ENCODE measurements at places on chromosomes 11 and 22.

GRCh38 chr22:27541836-27542235 is 259.7 kb downstream of the MN1 start:
- DNase-seq: no peak

- DNase-seq: no peak
Measured at GRCh38 chr11:94106716-94107115, 21.9 kb upstream of the PANX1 start.

GRCh38 chr22:35938226-35938625 is 90.4 kb downstream of the RBFOX2 start:
- no peak for DNase-seq

DNA sequence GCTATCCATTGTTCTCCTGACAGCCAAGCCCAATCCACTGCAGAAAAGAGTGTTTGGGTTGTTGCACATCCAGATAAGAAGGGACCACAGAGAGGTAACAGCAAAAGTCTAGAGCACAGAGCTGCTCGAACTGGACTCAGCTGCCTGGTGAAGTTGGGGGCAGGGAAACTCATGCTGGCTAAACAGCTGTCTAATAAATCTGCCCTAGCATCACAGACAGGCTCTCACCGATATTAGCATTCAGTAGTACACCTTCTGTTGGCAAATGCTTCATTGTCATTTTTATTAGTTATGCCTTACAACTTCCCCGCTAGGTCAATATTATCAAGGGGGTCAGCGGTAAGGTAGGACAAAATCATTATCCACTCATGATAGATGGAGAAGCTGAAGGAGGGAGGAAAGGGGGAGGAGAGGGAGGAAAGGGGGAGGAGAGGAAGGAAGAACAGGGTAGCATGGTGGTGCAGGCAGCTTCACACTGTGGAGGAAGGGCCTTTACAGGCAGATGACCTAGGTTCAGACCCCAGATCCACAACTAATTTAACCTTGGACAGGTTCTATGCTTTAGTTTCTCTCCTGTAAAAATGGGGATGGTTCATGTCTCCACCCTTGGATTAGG is 102.7 kb downstream of the LARGE1 start:
- no peak for DNase-seq

- no peak for DNase-seq
Measured at GRCh38 chr11:68809506-68809905, 32.2 kb downstream of the CPT1A start.

- DNase-seq: no peak
Measured at GRCh38 chr11:73792584-73792983, 4.9 kb downstream of the MRPL48 start.

GRCh38 chr22:21693333-21693998 is 27.7 kb downstream of the PPIL2 start:
- no peak for DNase-seq

GRCh38 chr11:93727985-93728791 is 13.1 kb downstream of the TAF1D start:
- DNase-seq: no peak

DNA sequence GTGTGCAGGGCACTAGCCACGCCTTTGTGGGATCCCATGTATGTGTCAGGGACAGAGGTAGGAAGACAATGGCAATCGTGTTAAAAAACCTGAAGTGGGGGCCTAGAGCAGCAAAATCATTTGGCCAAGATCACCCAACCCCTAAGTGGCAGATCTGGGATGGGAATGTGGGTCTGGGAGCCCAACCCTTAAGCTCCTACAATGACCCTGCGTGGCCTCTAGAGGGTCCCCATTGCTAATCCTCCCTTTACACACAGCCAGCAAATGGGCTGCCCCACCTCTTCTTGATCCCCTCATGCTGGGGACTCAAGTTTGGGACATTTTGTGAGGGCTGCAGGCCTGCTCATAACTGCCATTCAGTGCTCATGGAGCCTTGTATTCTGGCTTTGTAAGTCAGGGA is 73.2 kb upstream of the SUSD2 start:
- DNase-seq: no peak

- no peak for DNase-seq
Measured at GRCh38 chr11:128207861-128208321, 379.5 kb downstream of the ETS1 start.

DNA sequence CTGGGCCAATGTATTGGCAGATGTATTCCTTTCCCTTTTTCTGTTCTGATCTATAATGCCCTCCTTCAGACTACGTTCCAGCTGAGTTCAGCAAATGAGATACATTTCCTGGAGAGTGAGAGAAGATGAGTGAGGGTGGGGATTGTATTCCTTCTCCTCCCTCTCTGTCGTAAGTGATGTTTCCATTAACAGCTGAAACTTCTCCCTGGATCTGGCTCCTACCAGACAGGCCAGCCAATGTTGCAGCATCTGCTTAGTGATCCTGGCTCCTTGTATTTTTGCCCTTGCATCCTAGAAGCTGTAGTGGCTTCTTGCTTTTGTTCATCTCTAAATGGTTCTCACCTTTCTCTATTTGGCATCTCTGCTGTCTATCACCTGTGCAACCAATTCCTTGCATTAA is 48.2 kb upstream of the MTMR2 start:
- DNase-seq: no peak

- DNase-seq: no peak
Measured at GRCh38 chr22:35172442-35172841, 84.9 kb upstream of the HMGXB4 start.

DNA sequence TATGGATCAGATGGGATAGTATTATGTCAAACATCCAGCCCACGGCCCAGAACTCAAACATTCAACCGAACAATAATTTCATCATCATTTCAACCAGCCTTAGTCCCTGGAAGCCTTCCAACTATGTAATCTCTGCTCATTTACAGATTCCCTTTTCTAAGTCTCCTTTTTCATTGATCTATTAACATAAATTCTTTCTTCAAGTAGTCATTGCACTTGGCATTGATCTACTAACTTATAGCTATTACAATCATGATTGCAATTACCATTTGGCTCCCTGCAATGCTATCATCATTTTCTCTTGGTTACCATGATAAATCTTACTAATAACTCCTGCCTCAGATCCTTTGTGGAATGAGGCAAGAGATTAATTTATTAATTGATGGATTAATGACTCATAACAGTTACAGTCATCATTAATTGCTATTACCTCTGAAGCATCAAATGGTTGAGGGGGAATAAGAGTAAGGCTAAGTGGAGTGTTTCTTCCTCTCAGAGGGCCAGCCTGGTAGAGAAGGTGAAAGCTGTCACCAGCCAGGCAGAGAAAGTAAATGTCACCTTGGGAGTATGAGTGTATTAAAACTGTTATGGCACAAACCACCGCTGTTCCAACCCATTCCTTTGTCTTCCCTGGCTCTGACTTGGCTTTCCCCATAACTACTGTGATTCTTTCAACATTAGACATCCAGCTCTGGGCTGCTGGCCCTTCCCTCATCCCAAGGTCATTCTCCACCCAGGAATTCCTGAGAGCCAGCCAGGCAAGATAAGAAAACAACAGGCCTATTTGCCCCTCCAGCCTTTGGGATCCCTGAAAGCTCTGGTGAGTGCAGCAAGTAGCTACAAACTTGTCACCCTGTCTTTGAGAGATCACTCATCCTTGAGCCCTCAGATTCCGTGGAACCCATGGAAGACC is 174.7 kb downstream of the RRAS2 start:
- DNase-seq: no peak

- DNase-seq: peak; percentile 47
Measured at GRCh38 chr11:118290923-118291322, 13.6 kb upstream of the CD3E start.
